ENCODE measurements at places on chromosomes 12 and 14.

DNA sequence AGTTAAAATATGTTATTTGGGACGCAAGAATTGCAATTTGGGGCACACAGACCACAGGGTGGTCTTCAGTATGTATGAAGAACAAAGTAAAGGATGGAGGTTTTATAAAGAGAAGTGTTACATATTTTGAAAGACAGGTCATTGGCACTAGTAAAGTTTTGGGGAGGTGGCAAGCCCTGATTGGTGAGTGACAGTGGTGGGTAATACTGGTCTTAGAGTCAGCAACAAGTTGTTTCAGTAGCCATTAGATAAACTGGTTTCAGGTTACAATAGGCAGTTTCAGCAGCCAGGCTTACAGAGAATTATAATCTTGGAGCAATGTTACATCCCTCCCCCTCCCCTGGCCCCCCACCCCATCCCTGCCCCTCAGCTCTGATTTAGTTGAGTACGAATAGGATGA, 17.5 kb downstream of the MARK3 start:
- DNase-seq = no peak

DNA sequence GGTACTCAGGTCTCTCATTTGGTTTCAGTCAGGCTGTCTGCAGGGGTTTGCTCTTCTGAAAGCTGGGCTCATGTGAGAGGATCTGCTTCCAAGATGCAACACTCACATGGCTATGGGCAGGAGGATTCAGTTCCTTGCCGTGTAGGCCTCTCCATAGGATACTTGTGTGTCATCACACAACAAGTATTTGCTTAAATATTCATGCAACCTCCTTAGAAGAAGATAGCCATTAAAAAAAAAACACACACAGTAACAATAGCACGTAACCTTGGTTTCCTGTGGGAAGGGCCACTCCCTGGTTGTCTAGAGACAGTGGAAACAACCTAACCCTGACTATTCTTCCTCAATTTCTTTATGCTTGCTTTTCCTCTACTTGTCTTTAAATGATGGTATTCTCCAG, 31.8 kb upstream of the CLEC4E start:
- no peak for DNase-seq

- no peak for DNase-seq
Observed at GRCh38 chr12:21526721-21527345, 737 bp downstream of the SPX start.

DNA sequence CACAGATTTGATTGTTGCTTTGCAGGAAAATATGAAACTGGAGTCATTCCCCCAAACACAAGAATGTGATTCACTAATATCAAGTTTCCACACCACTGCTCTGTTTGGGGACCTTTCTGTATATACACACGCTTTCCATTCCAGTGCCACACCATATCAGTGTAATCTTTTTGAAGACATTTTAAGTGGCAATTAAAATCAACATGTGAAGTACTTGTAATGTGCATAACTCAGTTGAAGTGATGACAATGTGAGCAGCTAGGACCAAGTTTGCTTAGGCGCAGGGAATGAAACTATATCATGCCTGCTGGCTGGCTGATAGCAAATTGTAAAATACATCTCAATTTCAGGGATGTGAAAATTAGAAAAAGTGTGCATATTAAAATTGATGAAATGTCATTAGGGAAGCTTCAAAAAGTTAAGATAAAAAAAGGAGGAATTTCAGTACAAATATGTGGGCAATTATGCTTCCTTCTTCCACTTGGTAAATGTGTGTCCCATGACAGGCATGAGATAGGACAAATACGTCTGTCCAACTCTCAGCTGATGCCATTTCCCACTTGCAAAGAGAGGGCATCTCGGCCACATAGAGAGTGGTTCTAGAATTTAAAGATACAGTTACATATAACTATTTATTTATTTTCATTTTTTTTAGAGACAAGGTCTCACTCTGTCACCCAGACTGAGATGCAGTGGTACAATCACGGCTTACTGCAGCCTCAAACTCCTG, 43.7 kb downstream of the HSPB8 start:
- no peak for DNase-seq

GRCh38 chr12:26188641-26189040, 6.7 kb upstream of the SSPN start:
- no peak for DNase-seq

GRCh38 chr14:35932659-35933159, 106.6 kb downstream of the BRMS1L start:
- DNase-seq = no peak

- no peak for DNase-seq
Observed at GRCh38 chr14:26218861-26219260, 379.0 kb downstream of the NOVA1 start.

DNA sequence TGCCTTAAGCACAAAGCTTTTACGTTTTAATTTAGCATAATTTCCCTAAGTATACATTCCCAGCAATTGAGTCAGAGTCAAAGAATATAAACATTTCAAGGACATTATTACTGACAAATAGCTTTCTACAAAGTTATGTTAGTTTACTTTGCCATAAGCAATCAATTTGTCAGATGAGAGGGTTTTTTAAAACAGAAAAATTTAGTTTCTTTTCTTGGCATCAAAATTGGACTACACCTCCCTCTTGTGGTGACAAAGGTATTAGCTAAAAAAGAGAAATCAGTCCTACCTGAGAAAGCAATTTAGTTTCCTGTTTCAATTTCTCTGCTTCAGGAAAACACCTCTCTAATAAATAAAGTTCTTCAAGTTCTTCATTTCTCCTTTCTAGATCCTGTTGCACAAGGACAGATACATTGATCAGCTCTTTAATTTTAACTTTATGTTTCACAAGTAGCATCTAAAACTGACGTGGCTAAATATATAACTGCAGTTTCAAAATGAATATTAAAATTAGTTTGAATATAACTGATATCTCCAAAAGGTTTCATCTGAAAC, 39.9 kb downstream of the DNAI7 start:
- no peak for DNase-seq

- DNase-seq = peak; percentile 17
Observed at GRCh38 chr12:43835656-43836474, at the start of gene TMEM117. Gene TMEM117, plus strand, starts transcription at chr12:43836081.

DNA sequence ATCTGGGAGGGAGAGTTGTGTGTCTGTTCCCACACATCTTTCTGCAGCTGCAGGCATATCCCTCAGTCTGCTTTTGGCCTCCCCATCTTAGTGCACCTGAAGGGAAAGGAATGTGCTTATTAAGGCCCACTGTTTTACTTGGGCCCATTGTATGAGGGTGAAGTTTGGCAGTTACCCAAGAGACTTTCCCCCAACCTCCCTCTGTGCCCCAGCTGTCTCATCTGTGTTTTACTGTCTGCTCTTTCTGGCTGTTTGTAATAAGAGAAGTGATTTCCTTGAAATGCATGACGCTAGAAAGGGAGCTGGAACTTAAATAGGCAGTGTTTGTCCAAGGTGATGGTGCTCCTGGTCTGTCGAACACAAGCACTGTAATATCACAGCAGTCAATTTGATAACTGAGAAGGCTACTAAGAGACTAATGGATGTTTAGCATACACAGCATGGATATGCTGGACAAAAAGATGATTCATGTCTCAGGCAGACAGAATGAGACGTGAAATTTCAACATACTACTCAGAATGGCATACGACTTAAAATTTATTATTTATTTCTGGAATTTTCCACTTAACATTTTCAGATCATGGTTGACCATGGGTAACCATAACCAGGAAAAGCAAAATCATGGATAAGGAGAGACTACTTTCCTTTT, 43.6 kb downstream of the FSCB start:
- no peak for DNase-seq

- DNase-seq = no peak
Observed at GRCh38 chr12:110102255-110102654, 21.9 kb upstream of the IFT81 start.

DNA sequence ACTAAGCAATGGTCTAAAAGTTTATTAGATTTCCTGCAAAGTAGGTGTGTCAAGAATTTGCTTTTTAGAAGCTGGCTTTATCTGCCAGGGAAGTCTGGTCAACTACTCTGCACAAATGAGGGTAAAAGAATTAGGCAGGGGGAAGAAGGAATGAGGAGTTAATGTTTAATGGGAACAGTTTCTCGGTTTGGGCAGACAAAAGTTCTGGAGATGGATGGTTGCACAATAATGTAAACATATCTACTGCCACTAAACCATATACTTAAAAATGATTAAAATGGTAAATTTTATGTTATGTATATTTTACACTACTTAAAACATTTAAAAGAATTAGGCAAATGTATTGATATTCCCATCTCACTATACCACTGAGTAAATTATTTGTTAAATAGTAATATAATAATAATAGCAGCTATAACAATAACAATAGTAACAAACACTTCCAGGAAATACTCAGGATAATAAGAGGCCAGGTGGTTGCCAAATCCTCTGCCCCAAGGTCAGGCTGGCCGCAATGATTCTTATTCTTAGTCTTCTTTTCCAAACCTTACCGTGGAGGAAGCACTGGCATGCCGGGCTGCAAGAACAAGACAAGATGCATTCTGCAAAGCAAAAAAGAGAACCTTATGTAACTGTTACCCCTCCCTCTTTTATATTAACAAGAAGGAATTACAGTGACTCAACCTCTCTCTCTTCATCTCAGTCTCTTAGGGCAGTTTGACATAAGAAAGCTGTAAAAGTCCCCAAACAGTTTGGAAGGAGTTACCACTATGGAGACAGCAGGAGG, 13.9 kb downstream of the CS start:
- no peak for DNase-seq

DNA sequence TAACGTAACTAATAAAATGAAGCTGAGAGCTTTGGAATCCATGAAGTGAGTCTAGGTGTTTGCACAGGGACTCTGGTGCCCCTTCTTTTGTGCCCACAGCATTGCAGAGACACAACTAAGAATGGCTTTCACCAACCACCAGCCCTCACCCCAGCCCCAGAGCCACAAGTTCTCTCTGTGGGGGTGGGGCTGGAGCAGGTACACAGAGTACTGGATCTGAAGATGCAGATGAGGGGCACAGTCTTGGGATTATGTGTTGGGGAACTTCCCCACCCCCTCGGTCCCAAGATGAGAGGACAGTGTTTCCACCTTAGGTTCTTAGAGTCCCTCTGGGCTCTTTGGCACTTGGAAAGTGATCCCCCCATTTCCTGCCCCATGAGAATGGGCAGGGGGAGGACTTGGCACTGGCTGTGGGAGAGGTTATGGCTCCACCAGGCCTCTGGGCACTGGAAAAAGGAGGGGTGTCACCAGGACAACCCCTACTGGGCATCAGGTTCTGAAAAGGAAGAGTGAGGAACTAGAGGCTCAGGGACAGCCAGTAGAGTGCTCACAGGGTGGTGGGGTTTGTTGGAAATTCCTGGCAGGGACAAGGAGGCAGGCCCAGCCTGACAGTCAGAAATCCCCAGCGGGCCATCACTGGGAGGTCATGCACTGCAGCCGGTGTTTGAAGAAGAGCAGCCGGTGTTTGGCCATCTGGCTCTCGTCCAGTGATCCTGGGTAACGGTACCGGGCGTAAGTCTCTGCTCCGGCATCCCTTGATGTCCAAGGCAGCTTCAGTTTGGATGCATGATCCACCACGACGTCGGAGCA, 6.7 kb downstream of the B4GALNT1 start:
- no peak for DNase-seq

GRCh38 chr14:51307551-51307950, 67.5 kb downstream of the TMX1 start:
- DNase-seq = no peak

- no peak for DNase-seq
Observed at GRCh38 chr14:98035396-98035795, 1236.6 kb downstream of the BCL11B start.

DNA sequence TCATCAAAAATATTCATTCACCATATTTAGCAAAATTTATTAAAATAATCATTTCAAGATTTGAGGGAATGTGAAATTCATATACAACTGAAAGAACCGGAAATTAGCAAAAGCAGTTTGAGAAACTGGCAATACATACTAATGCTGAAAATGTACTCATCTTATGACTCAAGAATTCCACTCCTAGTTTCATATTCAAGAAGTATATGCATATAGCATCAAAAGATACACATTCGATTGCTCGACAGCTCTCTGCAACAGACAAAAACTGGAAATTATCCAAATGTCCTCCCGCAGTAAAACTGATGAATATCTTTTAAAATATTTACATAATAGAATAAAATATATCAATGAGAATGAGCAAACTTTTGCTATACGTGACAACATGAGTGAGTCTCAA, 189.2 kb upstream of the MGAT4C start:
- no peak for DNase-seq

GRCh38 chr12:123896767-123897166, 75.9 kb downstream of the CCDC92 start:
- no peak for DNase-seq

GRCh38 chr12:124767066-124767821, 96.4 kb downstream of the SCARB1 start:
- DNase-seq = peak; percentile 74

DNA sequence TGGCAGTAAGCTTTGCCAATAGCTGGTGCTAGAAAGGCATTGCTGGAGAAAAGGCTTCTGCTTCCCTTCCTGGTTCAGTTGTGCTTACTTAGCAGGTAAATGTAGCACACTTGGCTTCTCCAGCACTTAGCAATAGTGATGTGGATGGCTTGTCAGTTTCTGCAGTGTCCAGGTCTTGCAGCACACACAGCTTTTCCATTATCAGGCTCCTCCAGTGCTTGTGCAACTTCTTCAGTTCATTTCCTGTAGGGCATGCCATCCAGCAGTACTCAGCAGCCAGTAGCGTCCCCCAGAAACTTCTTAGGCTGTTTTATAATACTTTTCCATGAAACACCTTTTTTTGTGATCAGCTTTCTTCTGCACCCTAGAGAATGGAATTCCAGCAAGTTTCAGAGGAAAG, 154.6 kb downstream of the SLC6A15 start:
- DNase-seq = no peak

- DNase-seq = peak; percentile 39
Observed at GRCh38 chr12:49288412-49288853, 6.5 kb upstream of the PRPH start.

DNA sequence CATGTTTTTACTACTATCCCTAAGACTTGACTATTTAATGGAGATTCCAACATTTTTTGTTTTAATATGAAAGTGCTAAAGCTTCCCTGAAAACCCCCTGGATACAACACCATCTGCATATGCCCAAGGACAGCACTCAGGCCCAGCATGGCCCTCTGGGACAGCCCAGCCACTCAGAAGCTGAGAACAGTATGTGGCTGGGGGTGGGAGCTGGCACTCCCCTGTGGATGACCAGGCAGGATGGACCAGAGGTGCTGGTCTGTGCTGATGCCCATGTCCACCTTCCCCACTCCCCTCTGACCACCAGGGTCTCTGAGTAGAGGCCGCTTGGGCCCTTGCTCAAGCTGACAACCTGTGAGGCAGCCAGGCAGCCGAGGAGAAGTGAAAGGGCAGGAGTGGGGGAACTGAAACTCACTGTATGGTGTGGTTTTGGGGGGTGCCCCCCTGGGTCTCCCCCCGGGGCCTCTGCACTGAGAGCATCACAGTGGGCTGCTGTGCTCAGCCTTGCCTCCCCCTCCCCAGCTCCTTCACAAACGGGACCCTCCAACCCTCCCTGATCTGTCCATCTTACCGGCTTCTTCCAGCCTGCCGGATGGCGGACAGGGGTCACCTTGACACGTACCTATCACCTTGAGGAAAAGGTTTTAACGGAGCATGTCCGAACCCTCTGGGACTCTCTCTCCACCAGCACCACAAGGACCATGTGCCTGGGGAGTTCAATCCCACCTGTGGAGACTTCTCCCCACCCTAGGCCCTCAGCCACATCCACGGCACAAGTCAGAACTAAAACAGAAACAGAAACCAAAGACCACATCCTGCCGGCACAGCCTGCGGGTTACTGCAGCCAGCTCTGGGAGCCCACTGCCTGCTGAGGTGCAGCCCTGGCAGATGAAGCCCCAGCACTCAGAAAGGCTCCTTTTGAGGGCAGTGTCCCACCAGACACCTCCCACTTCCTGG, at the start of gene TMEM229B:
TSS of gene TMEM229B (minus strand) at position 785 of the 957 bp plus-strand sequence. CDS start 14,798 bp downstream, outside the sequence.
- DNase-seq = peak; percentile 48

- DNase-seq = no peak
Observed at GRCh38 chr12:109771746-109772621, 58.4 kb downstream of the FAM222A start.

- no peak for DNase-seq
Observed at GRCh38 chr12:81976661-81977060, 217.5 kb upstream of the PPFIA2 start.
